Stimulated activated CD4-positive, alpha-beta T cell treated with anti-CD3 and anti-CD28 coated beads, Interleukin-1b, Interleukin-23, amount 100 ng/mL, for 1 hour (primary cell): ENCODE measurements at places on chromosomes 11 and 22.

- DNase-seq, result no peak
These were observed 20.7 kb downstream of the PLEKHA7 start for GRCh38 chr11:16993495-16993894.

DNA sequence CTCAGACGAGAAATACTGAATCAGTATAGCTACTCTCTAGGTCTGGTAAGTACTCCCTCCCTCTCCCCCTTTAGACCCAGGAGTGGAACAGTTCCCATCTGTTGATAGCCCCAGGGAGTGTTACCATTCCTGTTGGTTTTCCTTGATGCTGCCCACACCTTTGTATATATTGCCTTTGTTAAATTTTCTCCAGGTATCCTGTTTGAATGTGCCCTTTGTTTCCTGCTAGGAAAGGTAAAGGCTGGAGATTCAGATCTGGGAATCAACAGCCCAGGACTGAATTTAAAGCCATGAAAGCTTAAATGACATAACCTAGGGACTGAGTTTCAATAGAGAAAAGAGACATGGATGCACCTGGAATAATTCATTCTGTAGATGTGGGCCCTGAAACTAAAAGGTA, 68.3 kb downstream of the CCDC83 start:
- no peak for DNase-seq

DNA sequence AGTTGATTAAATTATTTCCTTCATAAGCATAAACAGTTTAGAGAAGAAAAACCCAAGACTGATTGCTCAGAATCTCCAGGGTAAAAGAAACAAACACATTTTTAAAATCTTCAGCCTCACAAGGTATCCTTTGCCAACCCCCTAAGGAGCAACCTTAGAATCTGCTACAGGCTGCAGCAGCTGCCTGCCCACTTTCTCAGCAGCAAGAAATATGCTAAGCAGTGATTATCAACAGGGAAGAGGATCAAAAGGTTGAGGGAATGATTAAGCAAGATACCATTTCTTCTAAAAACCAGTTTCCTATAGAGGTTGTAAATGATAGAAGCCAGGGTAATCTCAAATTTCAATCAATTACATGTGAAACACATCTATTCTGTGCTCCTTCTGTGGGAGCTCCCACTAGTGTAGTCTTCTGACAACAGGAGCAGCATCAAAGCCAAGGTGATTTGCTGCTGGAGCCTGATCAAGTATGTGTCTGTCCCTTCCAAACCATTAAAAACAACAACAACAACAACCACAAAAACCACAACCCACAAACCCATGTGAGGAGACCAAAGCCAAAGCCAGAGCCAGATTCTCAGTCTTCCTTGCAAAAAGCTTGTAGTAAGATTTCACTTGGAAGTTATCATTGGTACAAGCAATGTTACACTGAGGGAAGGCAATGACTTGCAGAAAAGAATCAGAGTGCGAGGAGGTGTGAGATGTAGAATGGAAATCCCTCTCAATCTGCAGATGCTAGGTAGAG, 761.2 kb downstream of the DLG2 start:
- DNase-seq, result no peak

DNA sequence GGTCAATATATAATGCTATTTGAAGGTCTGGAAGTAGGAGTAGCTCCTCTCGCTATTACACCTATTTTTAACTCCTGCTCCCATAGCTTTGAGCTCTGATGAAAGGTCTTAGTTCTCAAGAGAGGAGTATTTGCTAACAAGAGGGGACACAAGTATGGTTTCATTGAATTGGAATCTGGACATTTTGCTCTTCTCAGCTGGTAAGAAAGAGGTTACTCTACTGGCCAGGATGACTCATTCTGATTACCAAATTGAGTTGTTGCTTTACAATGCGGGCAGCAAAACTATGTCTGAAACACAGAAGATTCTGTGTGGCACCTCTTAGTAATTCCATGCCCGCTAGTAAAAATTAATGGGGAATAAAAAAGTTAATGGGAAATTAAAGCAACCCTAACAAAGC, 63.6 kb upstream of the EP300 start:
- DNase-seq, result no peak

DNA sequence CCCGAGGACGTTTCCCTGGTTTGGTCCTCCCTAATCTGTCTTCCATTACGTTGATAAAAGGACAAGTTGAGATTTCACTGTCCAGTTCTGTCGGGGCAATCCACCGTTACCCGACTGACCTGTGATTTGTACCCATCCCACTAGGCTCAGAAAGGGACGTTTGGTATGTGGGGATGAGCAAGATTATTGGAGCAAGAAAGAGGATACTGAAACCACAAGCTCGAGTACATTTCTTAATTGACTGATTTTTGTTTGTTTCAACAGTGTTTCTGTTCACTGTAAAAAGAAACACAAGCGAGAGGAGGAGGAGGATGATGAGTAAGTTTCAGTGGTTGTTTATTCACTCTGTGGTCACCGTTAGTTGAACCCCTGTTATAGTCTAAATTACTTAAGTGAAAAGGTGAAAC, 969 bp downstream of the CCDC117 start:
- DNase-seq, result no peak

DNA sequence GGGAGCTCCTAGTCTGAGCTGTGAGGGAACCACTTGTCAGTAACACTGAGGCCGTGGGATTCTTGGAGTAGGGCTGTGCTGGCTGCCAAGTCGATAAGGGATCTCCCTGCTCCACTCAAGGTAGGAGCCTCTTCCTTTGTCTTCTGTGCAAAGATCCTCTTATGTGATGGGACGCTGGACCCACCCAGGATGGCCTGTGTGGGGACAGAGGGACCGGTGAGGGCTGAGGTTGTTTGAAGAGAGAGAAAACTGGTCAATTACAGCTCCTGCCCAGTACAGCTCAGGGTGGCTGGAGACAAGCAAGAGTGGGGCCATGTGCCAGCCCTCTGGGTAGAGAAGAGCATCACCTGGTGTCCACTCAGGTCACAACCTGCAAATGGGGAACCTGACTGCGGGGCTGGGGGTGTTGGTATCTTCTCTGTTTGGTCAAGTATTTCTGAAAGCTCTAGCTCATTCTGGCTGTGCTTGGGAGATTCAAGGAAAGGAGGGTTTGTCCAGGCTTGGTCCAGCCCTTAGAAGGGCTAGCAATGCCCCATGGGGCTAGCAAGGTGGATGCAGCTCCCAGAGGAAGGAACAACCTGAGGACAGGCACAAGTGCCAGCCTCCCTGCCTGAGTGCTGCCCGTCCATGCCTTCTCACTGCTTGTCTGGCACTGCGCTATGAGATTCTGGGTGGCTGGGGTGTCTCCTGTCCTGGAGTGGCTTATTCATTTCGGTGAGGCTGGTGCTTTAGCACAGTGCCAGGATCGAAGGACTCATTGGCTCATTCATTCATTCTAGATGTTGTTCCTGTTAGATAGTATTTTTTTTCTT, 27.6 kb upstream of the BAIAP2L2 start:
- DNase-seq, result no peak

DNA sequence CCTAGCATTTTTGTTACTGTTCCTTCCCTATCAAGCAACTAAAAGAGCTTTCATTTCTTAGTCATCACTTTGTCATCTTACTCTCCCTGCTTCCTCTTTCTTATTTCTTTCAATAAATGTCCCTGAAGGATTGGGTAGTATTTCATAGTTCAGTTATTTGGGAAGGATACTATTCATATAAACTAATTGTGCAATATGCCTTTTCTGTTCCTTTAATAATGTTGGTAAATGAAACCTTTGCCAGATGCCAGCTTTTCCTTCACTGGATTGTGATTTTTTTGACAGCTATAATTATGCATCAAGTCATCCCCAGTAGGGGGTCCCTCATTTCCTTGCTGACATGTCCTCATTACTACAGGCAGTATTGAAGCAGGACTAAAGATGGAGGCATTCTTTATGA, 101.7 kb downstream of the ATM start:
- no peak for DNase-seq

GRCh38 chr11:112352907-112353306, 92.2 kb upstream of the PLET1 start:
- no peak for DNase-seq

DNA sequence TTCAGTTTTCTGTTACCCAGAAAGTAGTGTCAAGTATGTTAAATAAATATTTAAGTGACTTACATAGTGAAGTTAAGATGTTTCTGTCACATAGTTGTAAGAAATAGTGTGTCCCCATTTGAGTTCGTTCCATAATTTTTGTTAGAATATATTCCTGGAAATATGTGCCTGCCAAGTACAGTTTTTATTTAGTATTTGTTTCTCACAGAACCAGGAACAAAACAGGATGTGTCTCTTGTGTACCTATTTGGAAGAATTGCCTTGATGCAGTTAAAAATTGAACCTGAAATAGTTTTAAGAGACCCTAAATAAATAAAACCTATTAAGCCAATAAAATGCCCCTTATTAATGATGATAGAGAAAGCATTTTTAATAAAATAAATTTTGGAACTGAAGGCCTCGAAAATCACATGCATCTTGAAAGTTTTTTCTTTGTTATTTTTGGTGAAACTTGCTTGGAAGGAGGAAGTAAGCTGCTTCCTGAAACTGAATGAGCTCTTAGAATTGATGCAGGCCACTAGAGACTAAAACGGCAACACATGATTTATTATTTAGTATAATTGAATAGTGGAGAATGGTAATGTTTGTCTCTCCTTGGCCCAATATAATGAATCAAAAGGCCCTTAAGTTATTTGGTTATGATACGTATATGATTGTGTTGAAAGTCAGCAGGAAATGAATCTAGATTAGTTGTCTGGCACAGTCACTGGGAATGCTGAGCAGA, 55.9 kb downstream of the SWAP70 start:
- DNase-seq, result no peak

DNA sequence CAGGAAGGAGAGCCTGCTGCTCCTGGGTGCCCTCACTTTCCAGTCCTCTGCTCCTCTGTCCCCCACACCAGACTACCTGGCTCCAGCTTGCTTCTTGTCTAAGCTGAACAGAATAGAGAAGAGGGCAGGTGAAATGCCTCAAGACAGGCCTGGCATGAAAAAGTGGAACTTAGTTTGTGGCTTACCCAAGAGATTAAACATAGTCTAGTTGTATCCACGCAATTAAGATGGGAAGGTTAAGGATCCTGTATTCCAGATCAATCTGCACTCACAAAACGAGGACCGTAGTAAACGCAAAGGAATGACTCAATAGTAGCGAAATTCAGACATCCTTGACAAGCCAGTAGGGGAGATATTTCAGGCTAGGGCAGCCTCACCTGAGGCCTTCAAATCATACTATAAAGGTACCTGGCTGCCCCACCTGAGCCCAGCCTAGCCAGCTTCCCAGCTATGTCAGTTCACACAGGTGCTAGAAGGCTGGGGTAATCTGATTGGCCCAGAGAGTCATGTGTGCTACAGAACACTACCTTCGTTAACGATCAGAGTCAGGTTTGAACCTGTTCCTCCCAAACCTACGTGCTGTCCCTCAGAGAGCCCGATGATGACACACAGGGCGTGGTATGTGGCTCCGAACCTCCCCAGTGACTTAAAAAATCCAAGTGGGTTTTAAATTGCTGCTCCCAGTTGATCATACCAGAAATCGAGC, 46.5 kb downstream of the AHNAK start:
- no peak for DNase-seq

- DNase-seq, result no peak
These were observed 15.0 kb downstream of the ROBO3 start for GRCh38 chr11:124880290-124880611.

DNA sequence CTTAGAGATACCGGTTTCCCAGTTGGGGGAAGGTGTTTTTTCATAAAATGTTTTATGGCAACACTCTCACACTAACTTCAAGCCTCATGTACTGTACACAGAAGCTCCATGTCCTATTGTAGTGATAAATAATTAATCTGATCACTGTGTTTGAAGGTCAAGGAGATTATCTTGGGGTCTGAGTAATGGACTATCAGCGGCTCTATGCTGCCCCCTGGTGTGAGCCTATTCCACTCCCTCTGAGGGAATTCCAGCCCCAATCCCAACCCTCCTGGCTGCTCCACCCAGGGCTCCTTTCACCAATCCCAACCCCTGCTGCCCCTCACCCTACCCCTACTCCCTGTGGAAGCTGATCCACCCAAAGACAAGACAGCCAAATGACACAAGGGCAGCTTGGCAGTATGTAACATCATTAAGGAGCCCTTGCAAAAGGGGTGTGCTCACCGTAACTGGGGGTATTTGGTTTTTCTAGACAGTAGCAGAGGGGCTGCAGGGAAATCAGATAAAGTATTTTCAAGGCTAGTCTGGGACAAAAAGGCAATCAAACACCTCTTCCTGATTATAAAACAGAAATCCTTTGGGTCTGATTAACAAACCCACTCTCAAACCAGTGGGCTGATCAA, 22.3 kb downstream of the HPS4 start:
- DNase-seq, result peak; percentile 24

- no peak for DNase-seq
These were observed 193.0 kb upstream of the E2F8 start for GRCh38 chr11:19433791-19434190.

GRCh38 chr22:17477391-17477833, 85.9 kb upstream of the SLC25A18 start:
- DNase-seq, result no peak

DNA sequence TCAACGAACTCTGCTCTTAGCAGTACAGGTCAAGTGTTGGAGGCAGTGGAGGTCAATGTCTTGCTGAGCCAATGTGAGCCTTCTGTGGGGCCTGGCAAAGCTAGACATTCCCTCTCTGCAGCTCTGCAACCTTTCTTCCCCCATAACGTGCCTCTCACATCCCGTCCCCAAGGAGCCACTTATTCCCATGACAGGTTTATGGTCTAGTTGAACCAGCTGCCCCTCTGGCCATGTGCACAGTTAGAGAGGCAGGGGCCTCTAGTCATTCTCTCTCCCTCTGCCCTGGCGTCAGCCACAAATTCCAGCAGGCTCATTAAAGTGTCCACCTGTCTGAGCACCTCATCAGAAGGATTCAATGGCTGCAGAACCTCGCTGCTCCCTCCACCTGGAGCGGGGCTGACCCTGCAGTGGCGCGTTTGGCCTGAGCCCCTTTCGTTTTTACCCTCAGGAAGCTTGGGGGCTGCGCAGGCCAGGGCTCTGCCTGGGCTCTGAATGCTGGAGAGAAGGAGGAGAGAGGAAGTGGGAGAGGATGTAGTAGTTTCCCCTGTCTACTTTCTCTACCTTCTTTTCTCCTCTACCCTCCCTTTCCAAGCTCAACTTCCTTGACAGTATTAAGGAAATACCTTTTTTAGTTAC, 302.1 kb upstream of the B3GAT1 start:
- DNase-seq, result no peak

GRCh38 chr11:74462009-74462408, 5.3 kb downstream of the KCNE3 start:
- no peak for DNase-seq

- no peak for DNase-seq
These were observed 69.5 kb downstream of the C11orf91 start for GRCh38 chr11:33630936-33631748.

DNA sequence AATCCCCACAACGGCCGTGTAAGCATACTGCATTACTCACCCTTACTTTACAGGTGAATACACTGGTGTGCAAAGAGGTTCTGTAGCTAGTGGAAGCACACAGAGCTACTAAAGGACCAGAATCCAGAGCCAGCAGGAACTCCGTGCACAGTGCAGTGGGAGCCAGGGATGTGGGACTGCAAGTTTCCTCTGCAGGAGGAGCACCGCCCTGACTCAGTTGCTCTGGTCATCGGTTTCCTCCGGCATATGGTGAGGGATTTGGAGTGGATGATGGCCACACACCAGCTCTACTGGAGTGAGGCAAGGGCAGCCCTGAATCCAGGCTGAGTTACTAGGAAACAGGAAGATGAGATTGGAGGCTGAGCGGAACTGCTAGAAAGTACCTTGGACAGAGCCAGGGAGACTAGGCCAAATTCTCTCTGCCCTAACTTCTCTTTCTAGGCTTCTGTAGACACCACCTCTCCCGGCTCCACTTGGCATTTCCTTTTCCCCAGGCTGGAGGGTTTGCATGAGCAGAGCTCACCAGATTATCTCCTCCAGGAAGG, 18.2 kb upstream of the C22orf42 start:
- no peak for DNase-seq
